ENCODE measurements at places on chromosomes 4 and X.

DNA sequence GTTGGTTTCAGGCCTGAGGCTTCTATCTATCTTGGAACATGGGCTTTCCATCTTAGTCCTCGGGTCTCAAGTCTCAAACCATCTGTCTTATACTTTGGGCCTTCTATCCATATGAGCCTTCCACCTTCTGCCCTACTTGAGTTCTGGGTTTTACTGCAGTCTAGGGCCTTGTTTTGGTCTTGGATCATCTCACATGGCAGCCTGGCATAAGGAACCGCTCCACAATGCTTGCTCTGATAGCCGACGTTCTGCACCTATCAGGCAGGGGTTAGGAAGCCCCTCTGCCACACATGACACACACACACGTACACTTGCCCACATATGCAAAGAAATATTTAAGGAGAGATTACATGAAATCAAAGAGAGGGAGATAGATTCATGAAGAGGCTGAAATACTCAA, 264.0 kb downstream of the CHIC1 start:
- DNase-seq, result no peak

GRCh38 chrX:33045245-33045644, 166.1 kb downstream of the DMD start:
- no peak for DNase-seq

DNA sequence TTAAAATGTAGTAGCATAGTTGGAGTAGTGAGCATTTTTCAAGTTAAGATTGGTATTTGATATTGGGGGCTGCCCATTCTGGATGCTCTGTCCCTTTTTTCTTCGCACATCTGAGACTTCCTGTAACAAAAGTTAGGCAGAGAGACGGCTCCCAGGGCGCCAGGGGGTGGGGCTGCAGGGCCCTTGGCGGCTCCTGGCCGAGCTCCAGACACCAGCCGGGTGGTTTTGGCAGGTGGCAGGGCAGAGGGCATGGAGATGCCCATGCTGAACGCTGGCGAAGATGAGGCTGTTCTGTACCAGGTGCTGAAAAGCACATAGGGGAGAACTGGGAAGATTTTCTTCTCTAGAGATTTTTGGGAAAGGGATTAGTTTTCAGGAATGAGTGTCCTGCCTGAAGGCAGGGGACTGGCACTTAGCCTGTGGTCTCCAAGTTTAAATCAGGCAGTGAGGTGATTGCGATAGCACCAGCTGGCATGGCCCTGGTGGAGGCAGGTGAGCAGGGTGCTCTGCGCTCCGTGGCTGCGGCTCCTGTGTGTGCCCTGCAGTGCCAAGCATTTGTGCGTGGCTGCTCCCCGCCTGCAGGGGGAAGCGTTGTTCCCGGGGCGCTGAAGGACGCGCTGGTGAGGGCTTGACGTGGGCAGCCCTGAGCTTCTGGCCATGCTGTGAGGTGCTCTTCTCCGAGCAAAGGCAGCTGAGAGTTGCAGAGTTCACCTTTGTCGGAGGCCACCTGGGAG, 23.6 kb upstream of the HGFAC start:
- DNase-seq, result peak; percentile 90

DNA sequence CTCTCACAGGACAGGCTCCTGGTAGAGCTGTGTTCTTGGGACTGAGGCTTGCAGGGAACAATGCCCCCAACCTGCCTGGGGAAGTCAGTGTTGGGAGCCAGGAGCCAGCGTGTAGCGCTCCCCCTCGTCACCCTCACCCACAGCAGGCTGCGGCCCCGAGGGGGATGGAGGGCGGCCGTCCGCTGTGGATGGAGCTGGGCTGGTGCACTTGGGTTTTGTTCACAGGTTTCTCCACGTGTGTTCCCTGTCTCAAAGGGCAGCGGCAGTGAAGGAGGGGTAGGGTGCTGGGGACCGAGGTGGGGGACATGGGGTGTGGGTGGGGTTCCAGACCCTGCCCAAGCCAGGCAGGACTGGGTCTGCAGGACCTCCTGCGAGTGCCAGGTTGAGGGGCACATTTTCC, 69.1 kb downstream of the RGS12 start:
- no peak for DNase-seq

DNA sequence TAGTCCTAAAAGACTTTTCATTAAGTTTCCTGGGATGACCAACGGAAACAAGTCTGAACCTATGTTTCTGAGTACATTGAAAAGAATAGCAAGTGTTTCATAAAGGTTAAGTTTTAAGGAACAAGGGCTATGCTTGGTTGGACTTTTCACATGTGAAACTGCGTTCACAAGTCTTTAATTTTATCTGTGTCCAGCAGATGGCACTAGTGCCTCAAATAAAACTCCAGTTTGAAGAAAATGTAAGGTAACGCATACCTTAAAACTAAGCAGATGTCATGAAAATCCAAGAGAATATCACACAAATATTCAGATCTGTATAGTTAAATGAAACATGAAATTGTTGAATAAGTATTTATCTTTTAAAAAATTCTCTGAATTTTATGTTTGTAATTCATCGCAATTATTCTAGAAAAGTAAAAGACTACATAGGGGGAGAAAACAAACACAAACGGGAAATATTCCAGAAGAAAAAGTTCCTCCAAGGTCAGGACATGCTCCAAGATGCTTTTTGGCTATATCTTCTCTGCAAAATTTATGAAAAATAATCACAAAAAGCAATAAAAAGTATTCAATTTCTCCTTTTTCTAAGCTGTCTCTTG, 89.6 kb upstream of the MAD2L1 start:
- no peak for DNase-seq

DNA sequence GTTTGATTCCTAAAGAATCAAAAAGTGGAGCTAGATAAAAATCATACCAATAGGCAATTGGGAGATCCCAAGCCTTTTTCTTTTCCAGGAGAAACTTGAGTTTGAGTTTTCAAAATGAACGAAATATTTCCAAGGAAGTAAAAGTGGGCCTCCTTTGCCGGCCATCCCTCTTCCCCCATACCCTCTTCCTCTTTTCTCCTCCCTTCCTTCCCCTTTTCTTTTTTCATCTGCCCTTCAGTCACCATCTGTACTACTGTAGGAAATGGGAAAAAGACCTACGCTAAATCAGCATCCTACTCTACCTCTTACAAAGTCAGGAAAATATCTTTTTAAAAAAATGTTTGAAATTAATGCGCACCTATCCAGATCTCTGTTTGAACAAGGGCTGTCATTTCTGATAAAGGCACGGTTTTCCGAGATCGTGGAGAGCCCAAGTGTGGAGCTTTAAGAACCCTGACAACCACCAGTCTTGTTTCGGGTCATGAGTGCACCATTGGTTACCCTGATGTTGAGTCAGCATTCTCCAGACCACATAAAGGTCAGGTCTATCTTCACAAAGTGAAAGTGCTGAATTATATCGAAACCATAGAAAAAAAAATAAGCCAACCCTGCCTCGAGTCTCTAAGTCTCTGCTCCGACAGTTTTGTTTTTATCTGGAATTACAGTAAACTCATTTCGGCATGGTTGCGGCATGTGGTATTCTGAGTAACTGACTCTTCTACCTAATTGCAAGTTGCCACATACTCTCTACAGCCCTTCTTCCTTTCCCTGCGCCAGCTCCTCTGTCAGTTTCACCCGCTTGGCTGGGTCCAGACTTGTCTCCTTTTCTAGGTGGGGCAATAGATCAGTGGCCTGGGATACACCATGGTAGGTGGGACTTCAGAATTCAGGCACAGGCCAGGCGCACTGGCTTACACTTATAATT, 140.2 kb upstream of the KLF3 start:
- DNase-seq, result no peak

GRCh38 chr4:120218981-120219380, 152.3 kb upstream of the MAD2L1 start:
- no peak for DNase-seq

- DNase-seq, result no peak
These were observed 75.7 kb downstream of the RBM47 start for GRCh38 chr4:40553995-40554394.
